Activated naive CD8-positive, alpha-beta T cell treated with anti-CD3 and anti-CD28 coated beads, Interleukin-2, amount 10 ng/mL, durations not matched to agents 7 days and 5 days (primary cell): ENCODE measurements at places on chromosomes 6 and 20.
A peak's percentile ranks its signal among the peaks of the same experiment; 100 is the strongest.

DNA sequence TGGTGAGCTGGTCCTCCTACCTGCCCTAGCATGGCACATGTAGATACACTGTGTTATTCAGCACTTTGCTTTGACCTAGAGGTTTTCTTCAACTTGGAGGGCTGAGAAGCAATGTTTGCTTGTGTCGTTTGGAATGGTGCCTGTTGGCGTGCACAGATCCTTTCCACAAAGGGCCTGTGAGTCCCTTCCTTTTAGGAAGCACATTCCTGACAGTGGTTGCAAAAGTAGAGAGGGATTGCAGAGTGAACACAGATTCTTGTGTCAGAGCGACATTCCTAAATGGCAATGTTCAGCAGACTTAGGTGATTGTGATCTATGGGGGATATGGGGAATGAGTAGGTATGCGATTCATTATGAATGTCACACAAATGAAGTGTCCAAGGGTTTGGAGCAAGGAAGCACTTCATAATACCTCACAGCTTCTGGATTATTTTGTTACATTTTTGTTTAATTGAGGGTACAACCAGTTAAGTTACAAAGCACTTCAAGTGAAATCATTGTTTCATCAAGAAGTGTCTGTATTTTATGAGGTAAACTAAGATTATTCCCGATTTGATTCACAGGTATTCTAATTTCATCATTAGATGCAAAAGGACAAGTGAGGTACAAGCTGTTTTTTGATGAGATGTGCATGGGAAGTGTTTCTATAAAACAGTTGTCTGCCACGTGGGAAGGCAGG lies 713 bp upstream of the RNF144B start:
- DNase-seq, result no peak

- peak; percentile 81 for DNase-seq
Observed at GRCh38 chr6:87151781-87152525, 3.4 kb upstream of the ZNF292 start.

DNA sequence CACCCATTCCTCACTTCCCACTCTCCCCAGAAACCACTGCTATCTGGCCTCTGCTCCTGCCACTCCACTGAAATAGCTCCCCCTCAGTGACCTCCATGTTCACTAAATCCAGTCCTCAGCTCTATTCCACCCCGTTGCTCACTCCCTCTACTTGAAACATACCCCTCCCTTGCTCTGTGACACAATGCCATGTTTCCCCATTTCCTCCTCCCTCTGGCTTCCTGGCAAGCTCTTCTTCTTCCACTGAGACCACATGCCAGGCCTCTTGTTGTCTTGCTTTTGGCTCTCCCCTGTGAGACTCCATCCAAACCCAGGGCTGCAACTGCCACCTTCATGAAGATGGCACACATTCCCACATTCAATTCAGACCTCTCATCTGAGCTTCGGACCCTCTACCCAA lies 13.9 kb downstream of the TMEM151B start:
- no peak for DNase-seq

DNA sequence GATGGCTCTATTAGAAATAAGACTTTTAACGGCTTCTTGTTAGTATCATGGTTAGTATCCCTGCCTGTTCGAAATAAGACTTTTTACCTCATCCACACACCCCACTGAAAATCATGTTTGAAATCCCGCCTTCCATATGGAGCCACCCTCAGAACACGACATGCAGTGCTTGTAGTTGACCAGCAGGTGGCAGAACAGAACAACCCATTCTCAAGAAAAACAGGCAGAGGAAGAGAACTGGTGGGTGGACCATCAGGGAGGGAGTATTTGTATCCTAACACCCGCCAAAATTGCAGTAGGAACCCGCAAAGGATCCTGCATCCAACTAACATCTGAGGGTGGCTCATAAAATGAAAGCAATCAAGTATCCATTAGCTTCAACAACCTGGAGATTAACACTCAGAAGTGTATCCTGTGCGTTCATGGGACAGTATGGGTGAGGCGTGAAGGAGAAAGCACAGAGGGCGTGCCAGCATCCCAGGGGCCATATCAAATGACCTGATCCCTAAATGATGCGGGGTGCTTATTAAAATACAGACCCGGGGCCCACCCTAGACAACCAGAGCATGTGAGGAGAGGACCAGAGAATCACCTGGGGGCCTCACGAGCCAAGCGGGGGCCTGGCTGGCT lies 89.6 kb upstream of the NHSL1 start:
- peak; percentile 39 for DNase-seq

DNA sequence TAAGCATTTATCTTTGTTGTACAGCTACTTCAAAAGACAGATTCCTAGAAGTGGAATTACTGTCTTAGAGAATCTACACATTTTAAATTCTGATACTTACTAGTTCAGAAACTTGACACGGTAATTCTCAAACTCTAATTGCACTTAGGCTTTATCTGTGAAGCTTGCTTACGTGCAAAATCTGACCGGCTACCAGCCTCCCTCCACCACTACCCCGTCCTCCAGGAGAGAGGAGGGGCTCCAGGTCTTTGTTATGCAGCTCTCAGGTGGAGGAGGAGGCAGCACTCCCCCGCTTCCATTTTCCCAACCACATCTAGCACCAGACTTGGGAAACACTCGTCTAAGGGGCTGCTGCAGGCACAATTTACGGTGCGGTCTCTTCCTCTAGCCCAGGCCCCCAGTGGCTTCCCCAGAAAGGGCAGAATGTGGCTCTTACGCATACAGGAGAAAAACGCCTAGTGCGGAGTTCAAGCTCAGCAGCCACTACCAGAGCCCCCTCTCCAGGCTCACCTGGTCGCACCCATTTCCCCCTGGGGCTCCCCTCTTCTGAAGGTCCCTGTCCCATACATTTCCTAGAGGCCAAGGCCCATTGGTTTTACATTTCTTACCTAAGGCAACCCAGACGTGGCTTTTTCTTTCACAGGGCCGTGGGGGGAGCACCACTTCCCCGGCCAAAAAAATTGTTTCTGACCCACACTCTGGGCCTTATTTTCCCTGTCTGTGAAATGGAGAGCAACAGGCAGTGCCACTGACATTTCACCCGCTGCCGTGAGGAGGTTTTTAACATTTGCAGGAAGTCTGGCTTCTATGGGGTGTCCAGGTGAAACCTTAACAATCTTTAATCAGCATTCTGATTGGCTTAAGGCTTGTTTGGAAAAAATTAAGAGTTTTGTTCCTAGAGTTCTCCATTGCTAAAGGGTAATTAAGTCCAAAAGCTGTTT lies 1.6 kb upstream of the TGIF2 start:
- DNase-seq, result peak; percentile 41

DNA sequence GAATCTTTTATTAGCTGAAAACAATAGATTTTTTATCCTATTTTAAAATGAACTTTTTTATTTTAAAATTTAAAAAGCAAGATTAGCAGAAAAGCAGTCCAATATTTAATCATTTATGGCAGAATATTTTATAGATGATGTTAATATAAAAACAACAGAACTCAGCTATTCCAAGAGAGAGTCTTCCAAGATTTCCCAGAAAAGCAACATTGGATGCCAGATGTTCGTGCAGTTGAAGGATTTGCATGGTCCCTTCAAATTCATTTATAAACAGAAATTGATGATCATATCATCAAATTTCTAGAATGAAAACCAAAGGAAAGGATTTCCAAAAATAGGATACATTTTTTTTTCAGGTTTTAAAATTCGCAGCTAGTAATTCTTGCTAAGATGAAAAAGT lies 25.4 kb upstream of the CNKSR3 start:
- no peak for DNase-seq

DNA sequence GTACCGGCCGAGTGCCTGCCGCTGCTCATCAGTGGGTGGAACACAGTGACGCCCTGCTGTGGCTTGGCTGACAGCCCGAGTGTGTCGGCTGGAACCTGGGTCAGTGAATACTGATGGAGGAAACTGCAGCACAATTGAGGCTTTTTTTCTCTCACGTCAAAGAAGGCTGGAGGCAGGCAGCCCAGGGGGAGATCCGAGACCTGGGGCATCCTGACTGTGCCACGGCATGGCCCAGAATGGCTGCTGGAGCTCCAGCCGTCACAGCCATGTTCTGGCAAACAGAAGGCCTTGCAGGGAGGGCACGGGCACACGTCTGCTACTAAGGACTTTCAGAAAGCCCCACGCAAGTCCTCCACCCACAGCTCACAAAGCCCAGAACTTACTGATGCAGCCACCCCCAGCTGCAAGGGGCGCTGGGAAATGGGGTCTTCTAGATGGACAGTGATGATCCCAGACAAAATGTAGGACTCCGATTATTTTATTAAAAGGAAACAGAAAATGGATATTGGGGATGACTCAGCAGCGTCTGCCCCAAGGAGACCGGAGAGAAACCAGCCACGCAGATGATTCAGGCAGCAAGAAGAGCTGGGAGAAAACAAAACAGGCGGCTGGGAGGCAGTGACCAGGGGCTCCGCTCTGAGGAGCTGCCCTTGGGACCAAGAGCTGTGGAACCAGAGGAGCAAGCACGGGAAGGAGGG lies 140.0 kb downstream of the TAF4 start:
- DNase-seq, result peak; percentile 5

DNA sequence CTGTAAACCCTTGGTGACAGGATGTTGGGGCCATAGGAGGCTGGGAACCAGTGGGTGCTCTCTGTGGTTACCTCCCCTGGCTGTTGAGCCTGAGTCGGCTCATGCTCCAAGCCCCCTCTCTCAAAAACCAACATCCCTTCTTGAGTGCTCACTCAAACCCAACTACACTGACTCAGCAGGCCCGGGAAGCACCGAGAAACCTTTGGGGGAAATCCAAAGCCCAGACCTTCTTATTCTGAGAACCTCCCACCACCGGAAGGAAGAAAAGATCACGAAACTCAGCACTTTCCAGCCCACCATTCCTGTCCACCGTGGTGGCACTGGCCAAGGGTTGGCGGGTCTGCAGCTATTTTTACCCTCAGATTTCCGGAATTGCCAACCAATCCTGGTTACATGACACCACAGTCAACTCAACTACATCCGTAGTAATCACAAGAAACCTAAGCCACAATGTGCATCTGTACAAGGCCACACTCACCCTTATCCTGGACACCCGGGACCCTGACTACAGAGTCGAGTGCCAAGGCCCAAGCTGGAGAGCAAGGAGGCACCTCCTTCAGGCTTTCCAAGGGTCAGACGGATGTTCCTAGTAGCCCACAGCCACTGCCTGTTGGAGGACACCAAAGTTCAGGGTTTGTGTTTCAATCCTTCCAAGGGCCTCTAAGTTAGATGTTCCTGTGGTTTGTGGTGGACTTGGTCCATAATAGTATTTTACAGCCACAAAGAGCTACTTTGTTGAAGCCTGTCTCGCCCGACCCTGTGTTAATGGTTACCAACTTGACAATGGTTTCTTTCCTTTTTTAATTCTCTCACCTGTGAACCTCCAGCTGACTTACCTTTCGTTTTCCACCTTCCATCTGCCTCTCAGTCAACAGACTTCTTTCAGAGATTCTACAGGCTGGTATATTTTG lies 317.0 kb downstream of the CDC5L start:
- DNase-seq, result no peak

DNA sequence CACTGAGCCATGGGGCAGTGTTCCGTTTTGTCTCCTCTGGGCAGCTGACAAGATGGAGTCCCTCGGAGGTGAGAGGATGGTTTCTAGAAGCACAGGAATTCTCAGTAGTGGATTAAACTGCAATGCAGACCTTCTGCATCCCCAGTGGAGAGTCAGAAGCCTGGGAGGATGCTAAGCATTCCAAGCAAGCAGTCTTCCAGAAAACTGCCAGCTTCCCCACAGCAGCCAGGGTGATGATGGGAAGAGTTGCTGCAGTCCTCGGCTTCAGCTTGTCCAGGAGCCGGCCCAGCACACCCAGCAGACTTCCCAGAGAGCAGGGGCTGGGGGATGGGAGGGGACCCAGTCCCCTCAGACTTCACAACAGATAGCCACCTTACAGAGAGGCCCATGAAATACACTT lies 163.6 kb downstream of the LY86 start:
- no peak for DNase-seq

DNA sequence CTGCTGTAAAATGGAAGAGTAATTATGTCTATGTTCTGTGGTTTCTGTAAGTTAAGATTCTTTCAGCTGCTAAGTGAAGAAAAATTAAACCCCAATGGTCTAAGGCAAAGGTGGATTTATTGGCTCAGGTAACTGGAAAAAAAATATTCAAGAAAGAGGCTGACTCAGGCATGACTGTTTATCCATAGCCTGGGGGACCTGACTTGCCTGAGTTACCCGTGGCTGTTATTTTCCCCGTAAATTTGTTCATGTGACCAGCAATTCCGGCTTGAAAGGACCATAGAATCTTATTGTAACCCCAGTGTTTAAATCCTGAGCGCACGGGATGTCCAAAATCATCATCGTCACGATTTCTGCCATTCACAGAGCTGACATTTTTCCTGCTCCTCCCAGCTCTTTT lies 32.3 kb upstream of the SULF2 start:
- DNase-seq, result no peak
